Activated CD4-positive, alpha-beta T cell treated with anti-CD3 and anti-CD28 coated beads for 24 hours (primary cell): ENCODE measurements at places on chromosomes 1 and 21.

DNA sequence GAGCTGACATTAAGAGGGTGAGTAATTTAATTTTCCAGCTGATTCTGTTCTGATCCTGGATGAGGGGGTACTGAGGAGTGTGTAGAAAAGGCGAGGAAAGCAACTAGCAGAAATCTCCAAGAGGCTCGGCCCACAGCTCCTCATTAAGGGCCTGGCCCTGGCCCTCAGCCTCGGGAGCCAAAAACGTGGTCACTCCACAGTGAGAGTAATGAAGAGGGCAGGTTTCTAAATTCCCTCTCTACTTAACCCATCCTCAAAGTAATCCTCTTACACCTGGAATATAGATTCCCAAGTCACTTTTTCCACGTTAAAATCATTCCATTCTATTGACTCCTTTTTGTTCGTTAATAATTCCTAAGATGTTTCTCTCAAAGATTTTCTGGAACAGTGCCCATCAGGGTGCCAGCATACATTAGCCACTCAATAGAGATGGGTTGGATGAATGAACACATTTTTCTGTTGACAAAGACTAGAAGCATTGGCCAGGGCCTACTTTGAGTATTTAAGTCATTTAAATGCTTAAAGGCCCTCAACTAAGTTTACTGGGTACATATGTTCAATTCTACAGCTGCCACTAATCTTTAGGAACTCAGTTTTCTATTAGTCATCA, 1.1 kb upstream of the COL11A1 start:
- DNase-seq, result no peak

DNA sequence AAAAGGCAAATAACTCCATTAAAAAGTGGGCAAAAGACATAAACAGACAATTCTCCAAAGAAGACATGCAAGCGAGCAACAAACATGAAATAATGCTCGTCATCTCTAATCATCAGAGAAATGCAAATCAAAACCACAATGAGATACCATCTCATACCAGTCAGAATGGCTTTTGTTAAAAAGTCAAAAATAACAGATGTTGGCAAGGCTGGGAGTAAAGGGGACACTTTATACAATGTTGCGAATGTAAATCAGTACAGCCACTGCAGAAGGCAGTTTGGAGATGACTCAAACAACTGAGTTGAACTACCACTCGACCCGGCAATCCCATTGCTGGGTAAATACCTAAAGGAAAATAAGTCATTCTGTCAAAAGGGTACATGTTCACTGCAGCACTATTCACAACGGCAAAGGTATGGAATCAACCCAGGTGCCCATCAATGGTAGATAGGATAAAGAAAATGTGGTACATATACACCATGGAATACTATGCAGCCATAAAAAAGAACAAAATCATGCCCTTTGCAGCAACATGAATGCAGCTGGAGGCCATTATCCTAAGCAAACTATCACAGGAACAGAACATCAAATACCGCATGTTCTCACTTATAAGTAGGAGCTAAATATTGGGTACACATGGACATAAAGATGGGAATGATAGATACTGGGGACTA, 25.9 kb downstream of the TSPAN2 start:
- DNase-seq, result no peak

GRCh38 chr21:14542638-14543037, 3.5 kb downstream of the SAMSN1 start:
- no peak for DNase-seq

- peak; percentile 67 for DNase-seq
Measured at GRCh38 chr1:161305867-161306519, 3.8 kb downstream of the MPZ start.

- no peak for DNase-seq
Measured at GRCh38 chr1:115355069-115355468, 17.0 kb upstream of the NGF start.

DNA sequence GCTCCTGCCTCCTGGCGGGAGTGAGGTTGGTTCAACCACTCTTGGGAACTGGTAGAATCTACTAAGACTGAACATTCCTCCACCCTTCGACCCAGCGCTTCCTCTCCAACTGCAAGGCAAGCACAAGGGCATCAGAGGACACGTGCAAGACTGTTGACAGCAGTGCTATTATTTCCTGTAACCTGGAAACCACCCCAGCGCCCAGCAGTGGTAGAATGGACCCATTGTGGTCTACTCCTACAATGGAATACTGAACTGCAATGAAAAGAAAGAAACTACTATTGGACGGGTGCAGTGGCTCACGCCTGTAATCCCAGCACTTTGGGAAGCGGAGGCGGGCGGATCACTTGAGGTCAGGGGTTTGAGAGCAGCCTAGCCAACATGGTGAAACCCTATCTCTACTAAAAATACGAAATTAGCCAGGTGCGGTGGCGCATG, 33.0 kb upstream of the TARDBP start:
- no peak for DNase-seq

DNA sequence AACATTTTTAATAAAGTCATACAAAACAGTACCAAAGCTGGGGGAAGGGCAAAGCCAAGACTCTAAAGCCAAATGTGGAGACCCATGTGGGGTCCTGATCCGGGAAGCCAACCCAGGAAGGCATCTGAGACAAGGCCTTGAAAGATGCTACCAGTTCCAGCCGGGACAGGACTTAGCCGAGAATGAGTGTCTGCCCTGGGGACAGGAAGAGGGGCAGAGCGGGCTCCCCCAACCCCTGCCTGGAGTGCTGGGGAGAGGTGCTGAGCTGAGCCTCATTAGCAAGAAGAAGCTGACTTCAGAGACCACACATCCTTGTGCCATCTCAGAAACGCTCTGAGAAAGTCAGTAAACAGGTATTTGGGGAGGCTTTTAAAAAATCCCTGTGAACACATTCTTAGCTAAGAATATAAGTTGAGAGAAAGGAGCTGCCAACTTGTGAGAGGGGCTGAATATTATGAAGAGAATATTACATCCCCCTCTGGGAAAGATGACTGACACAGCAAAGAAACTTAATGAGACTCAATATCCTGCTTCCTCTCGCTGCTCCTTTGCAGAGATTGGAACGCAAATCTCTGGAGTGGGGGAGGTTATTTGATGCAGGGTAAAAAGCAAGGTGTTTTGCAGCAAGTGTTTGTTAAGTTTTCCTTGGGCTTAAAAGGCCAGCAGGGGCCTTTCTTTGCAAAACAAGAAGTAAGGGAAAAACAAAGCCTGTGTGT, 103.3 kb upstream of the KCND3 start:
- no peak for DNase-seq

- DNase-seq, result no peak
Measured at GRCh38 chr1:228735871-228736586, 750 bp downstream of the RHOU start.
